ENCODE measurements at places on chromosomes 2 and 18.

DNA sequence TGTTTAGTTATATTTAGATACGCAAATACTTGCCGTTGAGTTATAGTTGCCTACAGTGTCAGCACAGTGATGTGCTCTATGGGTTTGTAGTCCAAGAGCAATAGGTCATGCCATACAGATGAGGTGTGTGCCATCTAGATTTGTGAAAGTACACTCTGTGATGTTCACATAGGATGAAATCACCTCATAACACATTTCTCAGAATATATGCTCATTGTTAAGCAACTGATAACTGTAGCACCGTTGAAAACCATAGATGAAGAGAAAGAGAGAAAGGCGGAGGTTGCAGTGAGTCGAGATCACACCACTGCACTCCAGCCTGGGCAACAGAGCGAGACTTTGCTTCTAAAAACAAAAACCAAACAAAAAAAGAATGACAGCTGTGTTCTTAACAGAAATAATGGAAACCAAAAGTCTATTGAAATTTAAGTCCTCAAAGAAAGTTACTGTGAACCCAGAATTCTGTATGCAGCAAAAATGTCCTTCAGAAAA, 9.5 kb downstream of the DGKD start:
- no peaks in the 10 kb centered on the region for H3K36me3 ChIP-seq
- no peak for DNase-seq
- H3K4me3 ChIP-seq = no peak overlapping the region
- H3K27me3 ChIP-seq = no peaks in the 10 kb centered on the region

- H3K36me3 ChIP-seq = no peaks in the 10 kb centered on the region
- no peaks in the 10 kb centered on the region for H3K4me1 ChIP-seq
- H3K27me3 ChIP-seq = no peaks in the 10 kb centered on the region
- DNase-seq = no peak
- no peak overlapping the region for H3K27ac ChIP-seq
- H3K4me3 ChIP-seq = no peak overlapping the region
These were observed 758.4 kb upstream of the TMEFF2 start for GRCh38 chr2:192953116-192953515.

GRCh38 chr18:78828131-78828530, 151.5 kb upstream of the SALL3 start:
- H3K4me1 ChIP-seq = no peaks in the 10 kb centered on the region
- no peaks in the 10 kb centered on the region for H3K27me3 ChIP-seq
- no peaks in the 10 kb centered on the region for H3K36me3 ChIP-seq
- no peak overlapping the region for H3K4me3 ChIP-seq
- H3K27ac ChIP-seq = no peak overlapping the region
- DNase-seq = no peak

GRCh38 chr2:230124757-230125431, 56.2 kb upstream of the SLC16A14 start:
- H3K36me3 ChIP-seq = no peaks in the 10 kb centered on the region
- no peak for DNase-seq
- H3K27me3 ChIP-seq = no peaks in the 10 kb centered on the region
- no peak overlapping the region for H3K27ac ChIP-seq
- no peak overlapping the region for H3K4me3 ChIP-seq

DNA sequence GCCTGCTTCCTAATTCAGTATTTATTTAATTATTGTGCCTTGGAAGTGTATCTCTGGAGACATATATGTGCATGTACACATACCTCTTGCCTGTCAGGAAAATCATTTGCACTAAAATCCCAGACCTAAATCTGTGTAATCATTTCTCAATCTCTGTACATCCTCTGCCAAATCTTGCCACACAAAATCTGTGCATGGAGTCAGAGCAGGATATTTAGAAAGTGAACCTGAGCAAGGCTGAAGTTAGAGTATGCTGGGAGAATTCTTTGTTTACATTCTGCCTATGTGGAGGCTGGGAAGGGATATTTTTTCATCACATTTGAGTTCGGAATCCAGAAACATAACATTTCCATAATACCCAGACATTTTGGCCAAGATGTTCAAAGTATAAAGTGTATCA, 9.3 kb downstream of the XRCC5 start:
- no peaks in the 10 kb centered on the region for H3K27me3 ChIP-seq
- peaks cover 7% of the 10 kb centered on the region for H3K4me1 ChIP-seq
- H3K27ac ChIP-seq = no peak overlapping the region
- H3K4me3 ChIP-seq = no peak overlapping the region
- H3K36me3 ChIP-seq = peaks cover 9% of the 10 kb centered on the region
- peak; percentile 60 for DNase-seq

DNA sequence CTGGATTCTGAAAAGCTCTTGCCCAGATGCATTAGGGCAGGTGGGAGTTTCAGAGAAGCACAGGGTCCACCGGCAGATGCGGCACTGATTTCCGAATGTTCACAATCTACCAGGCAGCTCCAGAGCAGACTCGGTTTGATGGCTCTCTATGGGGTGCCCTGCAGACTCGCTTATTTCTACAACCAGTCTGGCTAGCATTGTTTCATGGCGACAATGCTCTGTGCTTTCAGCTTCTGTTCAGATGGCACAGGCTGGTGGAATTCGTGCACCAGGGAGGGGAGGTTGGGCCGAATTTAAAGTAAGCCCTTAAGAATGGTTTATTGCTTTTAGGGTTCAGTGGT, 9.9 kb downstream of the MYT1L start:
- H3K4me3 ChIP-seq = no peak overlapping the region
- no peaks in the 10 kb centered on the region for H3K4me1 ChIP-seq
- no peaks in the 10 kb centered on the region for H3K27me3 ChIP-seq
- no peak for DNase-seq

- H3K4me1 ChIP-seq = no peaks in the 10 kb centered on the region
- no peaks in the 10 kb centered on the region for H3K27me3 ChIP-seq
- DNase-seq = no peak
- no peak overlapping the region for H3K27ac ChIP-seq
- no peaks in the 10 kb centered on the region for H3K36me3 ChIP-seq
These were observed 133.8 kb upstream of the ACVR2A start for GRCh38 chr2:147711031-147711430.

GRCh38 chr2:114925296-114926255, 483.1 kb downstream of the DPP10 start:
- no peaks in the 10 kb centered on the region for H3K36me3 ChIP-seq
- no peak overlapping the region for H3K4me3 ChIP-seq
- no peaks in the 10 kb centered on the region for H3K4me1 ChIP-seq
- H3K27me3 ChIP-seq = no peaks in the 10 kb centered on the region
- H3K27ac ChIP-seq = no peak overlapping the region

DNA sequence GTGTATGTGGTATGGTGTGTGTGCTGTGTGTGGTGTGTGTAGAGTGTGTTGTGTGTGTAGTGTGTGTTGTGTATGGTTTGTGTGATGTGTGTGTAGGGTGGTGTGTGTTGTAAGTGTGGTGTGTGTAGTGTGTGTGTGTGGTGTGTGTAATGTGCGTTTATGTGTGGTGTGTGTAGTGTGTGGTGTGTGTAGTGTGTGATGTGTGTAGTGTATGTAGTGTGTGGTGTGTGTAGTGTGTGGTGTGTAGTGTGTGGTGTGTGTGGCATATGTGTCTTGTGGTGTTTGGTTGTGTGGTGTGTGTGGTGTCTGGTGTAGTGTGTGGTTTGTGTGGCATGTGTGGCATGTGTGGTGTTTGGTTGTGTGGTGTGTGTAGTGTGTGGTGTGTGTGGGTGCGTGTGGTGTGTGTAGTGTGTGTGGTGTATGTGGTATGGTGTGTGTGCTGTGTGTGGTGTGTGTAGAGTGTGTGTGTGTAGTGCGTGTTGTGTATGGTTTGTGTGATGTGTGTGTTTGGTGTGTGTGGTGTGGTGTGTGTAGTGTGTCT, 4.0 kb upstream of the RTP5 start:
- no peak for DNase-seq
- no peaks in the 10 kb centered on the region for H3K36me3 ChIP-seq
- peaks cover 29% of the 10 kb centered on the region for H3K27me3 ChIP-seq
- no peak overlapping the region for H3K4me3 ChIP-seq
- H3K4me1 ChIP-seq = no peaks in the 10 kb centered on the region
- H3K27ac ChIP-seq = no peak overlapping the region

DNA sequence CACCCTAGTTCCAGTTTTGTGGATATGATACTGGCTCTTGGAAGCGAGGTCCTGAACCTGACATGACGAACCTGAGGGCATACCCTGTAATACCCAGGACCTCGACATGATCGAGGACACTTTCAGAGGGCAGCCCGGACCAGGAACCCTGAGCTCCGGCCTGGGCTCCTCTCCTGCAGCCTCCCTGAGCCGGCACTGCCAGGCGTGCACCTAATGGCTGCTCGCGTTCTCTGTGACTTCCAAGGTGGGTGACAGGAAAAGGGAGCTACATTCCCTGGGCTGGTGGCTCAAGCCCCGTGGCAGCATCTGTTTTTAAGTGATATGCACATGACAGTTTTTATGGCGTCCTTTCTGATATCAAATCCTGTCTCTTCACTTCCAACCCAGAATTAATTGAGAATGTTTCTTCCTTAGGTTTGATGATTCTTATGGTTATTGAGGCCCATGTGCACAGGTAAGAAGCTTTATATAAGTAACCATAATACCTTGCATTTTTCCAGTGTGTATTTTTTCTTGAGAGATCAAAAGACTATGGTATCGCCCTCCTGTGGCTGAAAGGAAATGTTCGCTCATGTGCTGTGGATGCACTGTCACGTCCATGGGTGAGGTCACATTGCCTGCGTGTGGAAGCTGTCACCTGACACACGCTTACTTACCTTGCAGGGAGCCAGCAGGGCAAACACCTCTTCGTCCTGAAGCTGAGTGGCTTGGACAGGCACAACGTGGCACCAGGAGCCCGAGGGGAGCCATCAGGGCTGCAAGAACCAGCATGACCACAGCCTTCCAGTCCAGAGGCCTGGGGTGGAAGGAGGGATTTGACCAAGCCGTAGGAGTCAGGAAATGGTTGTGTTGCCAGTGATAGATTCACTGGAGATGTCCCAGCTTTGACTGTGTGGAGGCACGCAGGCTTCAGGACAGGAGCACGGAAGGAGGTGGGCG, 367.4 kb upstream of the MYT1L start:
- no peaks in the 10 kb centered on the region for H3K27me3 ChIP-seq
- H3K4me1 ChIP-seq = no peaks in the 10 kb centered on the region
- no peak overlapping the region for H3K4me3 ChIP-seq

Measured in fibroblast of lung (primary cell).